PC-3 (cell line): ENCODE measurements at places on chromosomes 3 and 15. TPM values are rescaled to one million over a fixed set of nuclear protein-coding genes. Genes with fewer than 3 reads are reported as not detected.

The PIK3R4 gene
- total RNA-seq, result 21.5 and 21.9 TPM in 2 replicates

The WDR93 gene
- total RNA-seq, result 0.22 TPM in 1 of 2 replicates, not detected in the other

The STRIT1 gene
- total RNA-seq, result not detected in 2 replicates

The GNL3 gene
- total RNA-seq, result 219 TPM in 2 replicates

The PRTG gene
- total RNA-seq, result 1.4 and 5.2 TPM in 2 replicates

The COPS2 gene
- 30.4 TPM in 2 replicates for total RNA-seq

The GOLGA6B gene
- total RNA-seq, result 0.11 TPM in 1 of 2 replicates, not detected in the other

The ZNF80 gene
- total RNA-seq, result not detected in 2 replicates

- DNase-seq, result peak; percentile 94
Measured at GRCh38 chr3:15557511-15557946, 36.0 kb upstream of the COLQ start.

GRCh38 chr3:22296601-22297000 lies 545.6 kb upstream of the ZNF385D start:
- no peak for DNase-seq

GRCh38 chr3:100205171-100205570 lies 55.6 kb upstream of the TBC1D23 start:
- no peak for DNase-seq

DNA sequence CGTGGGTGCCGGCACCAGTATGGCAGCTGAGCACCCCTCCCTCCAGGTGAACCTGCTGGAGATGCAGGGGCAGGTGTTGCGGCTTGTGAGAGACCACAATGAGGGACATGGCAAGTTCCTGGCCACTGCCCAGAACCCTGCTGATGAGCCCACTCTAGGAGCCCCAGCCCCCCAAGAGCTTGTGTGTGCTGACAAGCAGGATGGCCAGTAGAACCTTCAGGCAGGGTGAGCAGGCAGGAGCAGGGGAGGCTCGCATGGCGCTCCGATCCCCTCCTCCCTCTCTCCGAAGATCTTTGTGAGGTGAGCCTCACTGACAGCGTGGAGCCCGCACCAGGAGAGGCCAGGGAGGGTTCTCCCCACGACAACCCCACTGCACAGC lies 29.8 kb downstream of the NGRN start:
- DNase-seq, result no peak

DNA sequence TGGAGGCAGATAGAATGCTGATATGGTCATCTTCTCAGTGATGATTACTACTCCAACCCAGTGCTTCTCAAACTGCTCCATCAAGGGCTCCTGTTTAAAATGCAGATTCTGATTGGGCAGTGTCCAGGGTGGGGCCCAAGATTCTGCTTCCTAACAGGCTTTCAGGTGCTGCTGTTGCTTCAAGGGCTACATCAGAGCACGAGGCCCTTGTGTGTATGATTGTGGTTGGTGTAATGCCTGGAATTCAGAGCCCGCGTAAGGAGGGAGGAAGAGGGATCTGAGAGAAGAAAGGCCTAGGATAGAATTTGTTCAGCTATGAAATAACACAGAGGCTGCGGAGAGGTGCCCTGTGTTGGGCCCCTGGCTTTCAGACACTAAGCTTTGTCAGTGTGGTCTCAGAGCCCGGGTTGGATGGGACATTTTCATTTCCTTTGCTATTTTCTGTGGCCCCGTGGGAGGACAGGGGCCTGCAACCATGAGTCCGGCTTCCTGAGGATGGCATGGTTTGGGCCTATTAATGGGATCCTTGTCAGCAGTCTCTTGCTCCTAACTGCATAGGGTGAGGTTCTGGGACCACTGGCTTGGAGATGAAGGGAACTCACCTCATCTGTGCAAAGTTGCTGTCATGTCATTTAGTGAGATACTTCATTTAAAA lies 53.0 kb downstream of the ATP1B3 start:
- no peak for DNase-seq

GRCh38 chr3:182179631-182180030 lies 467.9 kb downstream of the SOX2 start:
- DNase-seq, result no peak

DNA sequence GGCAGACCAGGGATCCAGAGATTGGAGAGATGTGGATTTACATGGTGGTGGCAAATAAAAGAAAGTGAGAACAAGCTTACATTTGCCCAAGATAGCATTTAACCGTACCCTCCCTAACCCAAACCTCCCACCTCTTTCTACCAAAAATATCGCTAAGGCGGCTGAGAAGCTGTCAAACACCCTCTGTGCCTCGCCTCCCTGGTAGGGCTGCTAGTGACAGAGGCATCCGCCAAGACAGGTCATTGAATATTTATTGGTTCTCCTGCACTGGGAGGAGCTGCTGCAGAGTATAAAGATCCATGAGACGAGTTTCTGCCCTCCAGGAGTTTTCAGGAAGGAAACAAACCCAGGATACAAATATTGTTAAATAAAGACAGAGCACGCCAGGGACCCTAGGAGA lies 107.3 kb upstream of the TMC3 start:
- no peak for DNase-seq
